ENCODE measurements at places on chromosomes 5 and 9.

DNA sequence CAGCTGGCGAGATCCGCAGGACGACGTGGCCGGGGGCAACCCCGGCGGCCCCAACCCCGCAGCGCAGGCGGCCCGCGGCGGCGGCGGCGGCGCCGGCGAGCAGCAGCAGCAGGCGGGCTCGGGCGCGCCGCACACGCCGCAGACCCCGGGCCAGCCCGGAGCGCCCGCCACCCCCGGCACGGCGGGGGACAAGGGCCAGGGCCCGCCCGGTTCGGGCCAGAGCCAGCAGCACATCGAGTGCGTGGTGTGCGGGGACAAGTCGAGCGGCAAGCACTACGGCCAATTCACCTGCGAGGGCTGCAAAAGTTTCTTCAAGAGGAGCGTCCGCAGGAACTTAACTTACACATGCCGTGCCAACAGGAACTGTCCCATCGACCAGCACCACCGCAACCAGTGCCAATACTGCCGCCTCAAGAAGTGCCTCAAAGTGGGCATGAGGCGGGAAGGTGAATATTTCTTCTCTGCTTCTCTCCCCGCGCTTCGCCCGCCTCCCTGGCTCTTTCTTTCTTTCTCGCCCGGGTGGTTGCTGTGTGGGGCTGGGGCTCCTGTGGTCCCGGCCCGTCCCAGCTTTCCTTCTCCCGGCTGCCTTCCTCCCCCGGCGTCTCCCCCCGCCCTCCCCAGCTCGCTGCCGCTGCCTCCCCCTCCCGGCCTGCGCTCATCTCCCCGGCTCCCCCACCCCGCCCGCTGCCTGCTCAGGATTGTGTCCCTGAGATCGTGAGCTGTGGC is 2.2 kb downstream of the NR2F1 start:
- DNase-seq: no peak

GRCh38 chr5:178766936-178767912 is 36.8 kb upstream of the ZNF354A start:
- DNase-seq: no peak

GRCh38 chr5:90440644-90441043 is 31.1 kb upstream of the CETN3 start:
- no peak for DNase-seq

- DNase-seq: no peak
Observed at GRCh38 chr5:137735555-137736284, at the start of gene KLHL3. TSS of gene KLHL3 (minus strand) at chr5:137736089. CDS start at chr5:137735646, 443 bp downstream.

GRCh38 chr9:87520172-87520683 is 22.6 kb downstream of the DAPK1 start:
- DNase-seq: no peak

GRCh38 chr5:93899026-93899600 is 157.7 kb upstream of the POU5F2 start:
- DNase-seq: no peak

DNA sequence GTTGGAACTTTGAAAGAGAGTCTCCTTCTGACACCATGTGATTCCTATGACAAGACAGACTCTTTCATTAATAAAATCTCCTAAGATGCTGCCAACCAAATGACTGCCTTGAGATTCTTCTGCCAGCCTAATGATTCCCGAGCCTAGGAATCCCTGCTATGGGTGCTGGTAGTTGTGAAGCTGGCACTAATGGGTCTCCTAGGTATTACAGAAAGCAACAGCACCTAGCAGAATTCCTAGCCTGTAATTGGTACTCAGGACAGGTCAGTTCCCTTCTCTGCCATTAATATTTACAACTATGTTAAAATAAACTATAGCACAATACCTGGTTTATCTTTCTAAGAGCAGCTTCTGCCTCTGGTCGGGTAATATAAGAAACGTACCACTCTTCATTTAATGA is 19.3 kb downstream of the C5orf58 start:
- DNase-seq: no peak

DNA sequence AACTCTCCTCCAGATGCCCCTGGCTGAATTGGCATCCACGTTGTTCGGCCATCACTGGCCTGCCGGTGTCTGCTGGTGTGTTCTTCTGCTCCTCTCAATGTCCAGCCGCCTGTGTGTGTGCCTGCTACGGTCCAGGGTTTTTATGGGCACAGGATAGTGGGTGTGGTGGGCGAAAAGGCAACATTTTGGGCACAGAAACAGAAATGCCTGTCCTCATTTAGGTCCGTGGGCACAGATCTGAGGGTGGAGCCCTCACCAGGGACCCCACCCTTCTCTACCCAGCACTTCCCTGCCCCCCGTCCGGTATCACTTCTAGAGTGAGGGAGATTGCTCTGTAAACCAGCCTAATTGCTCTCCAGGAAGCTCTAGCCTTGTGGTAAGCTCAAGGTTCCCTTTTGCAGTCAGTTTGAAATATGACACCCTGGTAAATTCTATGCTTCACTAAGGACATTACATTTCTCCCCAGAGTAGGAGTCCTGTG is 410.1 kb downstream of the MAT2B start:
- DNase-seq: peak; percentile 7

- DNase-seq: no peak
Observed at GRCh38 chr5:32584646-32585045, 711 bp upstream of the SUB1 start.

DNA sequence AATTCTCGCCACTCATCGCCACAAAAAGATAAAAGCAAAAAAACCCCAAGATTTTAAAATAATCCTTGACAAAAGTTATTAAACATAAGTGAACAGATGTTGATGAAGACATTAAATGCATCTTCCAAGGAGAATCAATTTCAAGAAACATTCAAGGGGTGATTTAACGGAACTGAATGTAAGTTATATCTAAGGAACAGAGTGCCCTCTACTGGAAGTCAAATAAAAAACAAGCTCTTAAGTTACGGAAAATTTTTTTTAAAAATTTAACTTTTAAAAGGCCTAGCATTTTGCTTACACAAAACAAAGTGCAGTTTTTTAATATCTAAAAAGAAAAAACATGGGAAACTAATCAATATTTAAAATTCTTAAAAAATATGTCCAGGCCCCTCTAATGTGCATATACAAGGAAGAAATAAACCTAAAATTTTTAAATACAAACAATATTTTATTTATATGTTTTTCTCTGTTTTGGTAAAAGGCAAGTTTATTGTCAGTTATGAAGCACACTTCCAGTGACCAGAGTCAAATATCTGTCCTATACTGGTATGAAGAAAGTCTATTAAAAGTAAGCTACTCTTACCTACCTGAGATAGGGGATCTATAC is 28.0 kb downstream of the TEX10 start:
- no peak for DNase-seq

Data from GM19239 (cell line).